ENCODE measurements at places on chromosomes 11 and 22.
A peak's percentile ranks its signal among the peaks of the same experiment; 100 is the strongest.

- DNase-seq: no peak
These were observed 67.8 kb upstream of the LIN7C start for GRCh38 chr11:27574342-27574741.

GRCh38 chr11:117313091-117313490 lies 3.0 kb downstream of the BACE1 start:
- DNase-seq: no peak

DNA sequence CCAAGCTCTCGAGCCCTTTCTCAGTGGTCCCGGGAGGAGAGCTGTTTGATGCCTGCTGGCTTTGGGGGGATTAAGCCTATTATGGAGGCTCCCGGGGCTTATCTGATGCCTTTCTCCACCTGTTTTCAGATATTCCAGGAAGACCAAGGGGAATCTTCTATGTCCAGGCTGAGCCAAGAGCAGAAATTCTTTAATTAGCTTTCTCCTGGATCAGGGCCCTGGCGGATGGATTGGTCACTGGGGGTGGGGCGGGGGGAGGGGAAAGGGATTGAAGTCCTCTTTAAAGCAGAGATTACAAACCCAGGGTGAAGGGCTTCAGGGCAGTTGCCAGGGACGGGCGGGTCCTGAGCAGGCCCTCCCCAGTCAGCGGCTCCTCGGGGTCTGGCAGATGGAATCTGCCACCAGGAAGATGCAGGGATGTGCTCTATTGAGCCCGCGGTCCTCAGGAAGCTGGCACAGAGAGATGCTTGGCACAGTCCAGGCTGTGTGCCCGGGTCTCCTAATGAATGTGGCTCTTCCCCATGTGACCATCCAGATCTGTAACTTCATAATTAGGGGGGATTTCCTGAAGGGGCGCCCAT lies 33.6 kb downstream of the MACROD1 start:
- DNase-seq: no peak

DNA sequence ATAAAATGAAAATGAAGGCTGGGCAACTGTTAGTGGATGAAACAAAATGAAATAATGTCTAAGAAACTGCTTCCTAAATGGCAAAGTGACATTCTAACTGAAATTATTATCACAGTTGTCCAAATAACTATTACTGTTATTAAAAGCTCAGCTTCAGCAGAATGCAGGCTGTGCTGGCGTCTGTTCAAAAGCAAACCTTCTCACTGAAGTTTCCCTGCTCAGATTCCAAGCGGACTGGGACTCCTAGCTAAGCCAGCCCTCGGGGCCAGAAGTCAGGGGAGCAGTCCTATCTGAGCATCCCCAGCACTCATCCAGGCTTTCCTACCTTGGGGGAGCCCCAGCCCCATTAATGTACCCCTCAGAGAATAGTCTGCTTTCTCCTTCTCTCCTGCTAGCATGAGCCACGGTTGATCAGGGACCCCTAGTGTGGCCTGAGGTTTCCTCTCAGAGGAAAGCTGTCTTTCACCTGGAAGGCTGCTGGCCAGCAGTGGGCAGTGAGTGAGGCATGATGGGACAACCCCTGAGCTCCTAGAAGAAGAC lies 1167.3 kb downstream of the TBC1D22A start:
- DNase-seq: no peak

DNA sequence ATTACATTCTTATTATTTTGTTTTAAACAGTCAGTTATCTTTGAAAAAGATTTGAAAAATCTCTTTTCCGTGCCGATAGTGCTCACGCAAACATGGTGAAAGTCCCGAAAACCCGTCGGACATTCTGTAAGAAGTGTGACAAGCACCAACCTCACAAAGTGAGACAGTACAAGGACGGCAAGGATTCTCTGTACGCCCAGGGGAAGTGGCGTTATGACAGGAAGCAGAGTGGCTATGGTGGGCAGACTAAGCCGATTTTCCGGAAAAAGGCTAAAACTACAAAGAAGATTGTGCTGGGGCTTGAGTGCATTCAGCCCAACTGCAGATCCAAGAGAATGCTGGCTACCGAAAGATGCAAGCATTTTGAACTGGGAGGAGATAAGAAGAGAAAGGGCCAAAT lies 28.7 kb upstream of the CTSD start:
- no peak for DNase-seq

- no peak for DNase-seq
These were observed 32.7 kb downstream of the PRDM10 start for GRCh38 chr11:129969920-129970319.

GRCh38 chr22:16956290-16956689 lies 51.7 kb downstream of the GAB4 start:
- DNase-seq: no peak

GRCh38 chr22:21026783-21027692 lies 5.3 kb downstream of the SLC7A4 start:
- DNase-seq: no peak

GRCh38 chr22:24601217-24602104 lies 1.5 kb upstream of the GGT1 start:
- no peak for DNase-seq

- DNase-seq: no peak
These were observed 8.1 kb upstream of the DGKZ start for GRCh38 chr11:46338988-46339666.

DNA sequence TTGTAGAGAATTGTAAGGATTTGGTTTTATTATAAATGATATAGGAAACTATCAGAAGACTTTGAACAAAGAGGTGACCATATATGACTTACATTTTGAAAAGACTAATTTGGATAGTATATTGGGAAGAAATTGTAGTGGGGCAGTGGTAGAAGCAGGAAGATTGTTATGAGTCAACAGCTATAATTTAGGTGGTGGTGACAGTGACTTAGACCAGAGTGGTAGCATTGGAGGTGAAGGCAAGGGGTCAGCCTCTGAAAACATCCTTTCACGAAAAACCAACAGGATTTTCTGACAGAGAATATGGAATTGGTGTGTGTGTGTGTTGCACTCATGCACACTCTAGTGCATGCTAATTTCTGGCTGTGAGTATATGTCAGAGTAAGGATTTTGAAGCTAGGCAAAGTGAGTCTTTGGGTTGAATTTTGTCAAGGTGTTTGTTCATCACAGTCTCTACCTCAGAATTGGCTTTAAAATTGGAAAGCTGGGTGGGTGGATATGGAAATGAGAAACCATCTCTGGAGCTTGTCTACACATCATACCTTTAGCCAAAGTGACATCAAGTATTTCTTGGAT lies 8.2 kb upstream of the HBE1 start:
- DNase-seq: no peak

- DNase-seq: no peak
These were observed 3.4 kb upstream of the ASCL2 start for GRCh38 chr11:2273771-2274170.

DNA sequence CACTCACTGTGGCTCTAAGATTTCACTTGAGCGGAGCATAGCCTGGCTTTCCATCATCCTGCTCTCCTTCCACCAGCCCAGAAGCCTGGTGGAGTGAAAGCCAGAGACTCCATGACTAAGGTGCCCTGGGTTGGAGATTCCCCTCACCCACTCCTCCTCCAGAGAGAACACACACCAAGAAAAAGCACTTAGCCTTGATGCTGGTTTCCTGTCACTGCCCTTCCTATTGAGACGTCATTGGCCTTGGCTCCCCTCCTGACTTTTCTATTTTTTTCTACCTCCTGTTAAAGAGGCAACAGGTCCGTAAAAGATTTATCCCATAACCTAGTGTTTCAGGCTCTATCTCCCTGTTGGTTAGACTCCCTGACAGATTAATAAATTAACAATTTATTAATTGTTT lies 38.5 kb upstream of the APLNR start:
- no peak for DNase-seq

GRCh38 chr11:70205049-70205725 lies 2.1 kb downstream of the FADD start:
- DNase-seq: no peak

- peak; percentile 41 for DNase-seq
These were observed 759 bp downstream of the DESI1 start for GRCh38 chr22:41619979-41620588.

GRCh38 chr22:29470159-29470855 lies 9.7 kb upstream of the NEFH start:
- peak; percentile 61 for DNase-seq

- no peak for DNase-seq
These were observed 672.6 kb upstream of the ANO5 start for GRCh38 chr11:21520244-21520643.

GRCh38 chr22:20153945-20154344 lies 3.1 kb upstream of the CCDC188 start:
- no peak for DNase-seq

GRCh38 chr22:37484480-37485394 lies 1.4 kb downstream of the MFNG start:
- peak; percentile 69 for DNase-seq

DNA sequence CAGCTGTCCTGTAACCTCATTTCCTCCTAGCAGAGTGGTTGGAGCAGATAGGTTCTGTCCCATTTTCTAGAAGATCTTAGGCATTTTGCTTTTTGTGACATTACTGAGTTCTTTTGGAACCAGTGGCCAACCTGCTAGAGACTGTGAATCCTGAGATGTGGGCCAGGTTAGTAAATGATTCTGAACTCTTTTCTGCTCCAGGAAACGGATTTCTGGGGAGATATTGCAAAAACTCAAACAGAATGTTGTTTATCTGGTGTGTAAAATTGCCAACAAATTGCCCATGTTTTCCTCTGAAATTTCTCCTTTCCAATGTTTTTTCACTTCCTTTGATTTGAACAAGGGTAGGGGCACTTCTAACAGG lies 32.7 kb downstream of the SLC6A5 start:
- no peak for DNase-seq

- no peak for DNase-seq
These were observed 725 bp downstream of the ARHGAP42 start for GRCh38 chr11:100687630-100688395.

DNA sequence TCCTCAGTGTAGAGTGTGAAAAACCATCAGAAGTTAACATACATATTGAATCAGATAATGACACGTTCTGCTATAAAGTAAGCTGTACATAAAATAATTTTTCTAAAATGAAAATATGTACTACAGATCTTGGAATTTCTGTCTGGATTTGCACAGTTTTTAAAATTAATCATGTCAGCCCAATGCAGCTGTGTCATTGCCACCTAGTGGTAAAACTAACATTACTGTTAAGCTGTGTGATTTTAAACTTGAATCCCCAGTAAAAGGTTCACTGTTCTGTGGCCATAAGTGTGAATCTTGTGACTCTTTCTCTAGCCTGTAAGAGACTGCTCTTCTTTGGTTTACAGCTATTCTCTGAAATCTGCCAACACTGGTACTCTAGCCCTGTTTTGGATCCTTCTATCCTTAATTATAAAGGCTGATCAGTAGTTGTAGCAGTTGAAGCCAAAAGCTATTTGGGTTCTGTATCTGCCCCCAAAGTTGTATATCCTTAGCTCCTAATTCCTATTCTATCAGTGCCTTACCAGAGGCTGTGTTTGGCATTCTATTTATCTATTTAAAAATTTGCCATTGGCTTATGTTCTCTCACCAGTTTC lies 4.0 kb downstream of the JRKL start:
- DNase-seq: no peak

GRCh38 chr11:8826901-8827560 lies 84.0 kb upstream of the AKIP1 start:
- DNase-seq: no peak

DNA sequence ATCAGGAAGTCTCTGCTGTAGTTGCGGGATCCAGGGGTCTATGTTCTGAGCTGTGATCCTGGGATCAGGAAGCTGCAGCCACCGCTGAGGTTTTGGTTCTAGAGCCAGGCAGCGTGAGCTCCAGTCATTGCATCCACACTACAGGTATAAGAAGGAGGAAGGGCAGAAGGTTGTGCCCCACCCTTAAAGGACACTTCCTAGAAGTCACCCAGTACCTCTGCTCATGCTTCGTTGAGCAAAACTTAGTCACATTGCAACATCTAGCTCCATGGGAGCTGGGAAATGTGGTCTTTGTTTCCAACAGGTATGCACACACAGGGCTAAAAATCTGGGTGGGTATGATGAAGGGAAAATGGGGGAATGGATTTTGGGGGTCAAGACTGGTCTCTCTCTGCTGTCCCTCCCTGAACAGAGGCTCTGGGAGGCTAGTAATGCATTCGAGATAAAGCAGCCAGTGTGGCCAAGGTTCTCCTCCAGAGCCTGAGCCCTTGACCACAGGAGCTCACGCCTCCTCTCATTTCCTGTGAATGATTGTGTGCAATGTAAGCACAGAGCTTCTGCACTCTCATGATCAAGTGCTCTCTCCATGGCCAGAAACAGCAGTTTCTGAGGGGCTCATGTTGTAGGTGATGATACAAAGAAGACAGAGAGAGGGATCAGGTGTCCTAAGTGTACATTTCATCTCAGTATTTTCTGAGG lies 86.8 kb upstream of the OR4B1 start:
- DNase-seq: no peak

GRCh38 chr11:133892584-133893380 lies 47.5 kb upstream of the SPATA19 start:
- DNase-seq: no peak
